ENCODE measurements at places on chromosomes 12 and 14.

- DNase-seq, result no peak
Measured at GRCh38 chr12:34219046-34219770, 196.9 kb downstream of the ALG10 start.

- no peak for DNase-seq
Measured at GRCh38 chr12:46578190-46578982, 205.8 kb upstream of the SLC38A2 start.

DNA sequence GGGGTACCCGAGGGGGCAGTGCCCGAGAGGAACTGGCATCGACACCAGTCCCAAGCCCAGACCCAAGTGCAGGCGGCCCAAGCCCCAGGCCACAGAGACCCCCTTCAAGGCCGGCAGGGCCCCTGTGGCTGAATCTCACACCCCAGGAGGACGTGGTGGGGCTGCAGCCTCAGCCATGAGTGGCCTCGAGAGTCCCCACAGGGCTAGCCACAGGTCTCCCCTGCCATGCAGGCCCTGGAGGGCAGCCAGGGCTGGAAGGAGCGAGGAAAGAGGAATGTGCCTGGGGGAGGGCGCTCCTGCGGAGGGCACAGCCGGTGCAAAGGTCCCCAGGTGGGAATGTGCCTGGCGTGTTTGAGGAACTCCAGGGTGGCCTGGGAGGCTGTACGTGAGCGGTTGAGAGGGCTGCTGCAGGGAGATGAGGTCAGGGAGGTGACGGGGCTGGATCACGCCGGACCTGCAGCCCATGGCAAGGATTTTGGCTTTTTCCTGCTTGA, 86.1 kb downstream of the NCOR2 start:
- DNase-seq, result no peak

GRCh38 chr12:118850244-118850825, 131.0 kb upstream of the SRRM4 start:
- no peak for DNase-seq

DNA sequence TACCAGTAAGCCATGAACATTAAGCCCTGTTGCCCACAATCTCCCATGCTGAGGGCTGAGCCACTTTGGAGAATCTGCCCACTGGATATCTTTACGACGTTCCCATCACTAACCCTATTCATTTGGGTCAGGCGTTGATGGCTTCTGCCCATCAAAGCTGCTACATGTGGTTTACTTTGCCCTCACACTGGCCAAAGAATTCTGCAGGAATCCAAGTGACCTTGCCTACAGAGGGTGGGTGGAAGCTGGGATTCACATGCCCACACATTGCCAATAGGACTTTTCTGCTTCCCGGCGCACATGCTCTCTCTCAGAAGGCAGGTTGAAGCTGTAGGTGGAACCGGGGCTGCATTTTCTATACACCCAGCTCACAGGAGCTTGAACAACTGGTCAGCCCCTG, 28.3 kb downstream of the OAS2 start:
- no peak for DNase-seq

GRCh38 chr14:24673059-24673458, 39.1 kb upstream of the GZMB start:
- no peak for DNase-seq

- no peak for DNase-seq
Measured at GRCh38 chr14:50148799-50149198, 32.4 kb upstream of the VCPKMT start.

DNA sequence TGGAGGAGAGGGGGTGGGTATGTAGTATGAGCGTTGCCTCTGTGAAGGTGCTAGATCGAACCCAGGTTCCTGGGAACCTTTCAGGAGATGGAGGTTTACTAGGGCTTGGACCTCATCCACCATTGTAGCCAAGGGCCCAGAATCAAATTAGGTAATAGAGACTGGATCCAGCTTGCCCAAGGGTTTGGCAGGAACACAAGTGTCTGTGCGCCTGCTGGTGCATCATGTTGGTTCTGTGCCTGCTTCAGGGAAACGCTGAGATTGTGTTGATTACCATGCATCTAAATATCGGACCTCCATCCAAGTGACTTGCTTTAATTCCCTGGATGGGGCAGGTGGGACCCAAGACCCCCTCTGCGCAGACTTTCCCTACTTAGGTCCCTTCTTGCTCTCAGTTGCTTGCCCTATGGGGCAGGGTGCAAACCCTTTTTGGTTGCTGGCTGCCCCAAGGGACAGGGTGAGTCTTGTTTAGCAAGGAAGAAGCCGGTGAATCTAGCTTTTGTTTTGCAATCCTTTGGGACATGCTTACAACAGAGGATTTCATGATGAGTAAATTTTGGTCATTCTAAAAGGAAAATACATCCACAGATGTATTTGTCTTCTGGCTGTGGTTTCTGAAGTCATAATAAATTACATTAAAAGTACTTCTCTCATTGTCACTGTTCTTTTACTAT, 189.8 kb upstream of the PRICKLE1 start:
- no peak for DNase-seq

GRCh38 chr12:12032260-12032791, 38.4 kb upstream of the BCL2L14 start:
- DNase-seq, result no peak

DNA sequence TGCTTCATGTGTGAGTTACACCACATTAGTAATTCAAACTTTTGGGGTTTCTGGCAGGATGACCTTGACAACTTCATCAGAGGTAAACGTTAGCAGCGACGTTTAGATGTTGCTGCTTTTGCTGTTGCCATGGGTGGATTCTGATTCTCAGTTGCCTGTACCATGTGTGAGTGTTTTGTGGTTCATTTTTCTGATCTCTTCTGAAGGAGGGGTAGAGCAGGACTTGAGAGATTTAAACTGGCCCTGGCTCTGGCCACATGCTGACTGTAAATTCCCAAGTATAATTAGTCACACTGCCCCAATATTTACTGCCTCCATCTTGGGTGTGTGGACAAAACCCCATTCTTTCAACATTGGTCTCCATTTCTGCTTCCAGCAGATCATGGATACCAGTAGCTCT, 110.4 kb downstream of the ETV6 start:
- no peak for DNase-seq

GRCh38 chr14:50410921-50411320, 14.2 kb upstream of the CDKL1 start:
- DNase-seq, result no peak
